Renal pelvis (tissue), 12 donors: ENCODE measurements at places on chromosomes 6 and 20. TPM values are rescaled to one million over a fixed set of nuclear protein-coding genes. Genes with fewer than 3 reads are reported as not detected.

Gene IGF2R
- 69.5 TPM for polyA plus RNA-seq

Gene FAM110A
- 9.6 TPM for polyA plus RNA-seq

- DNase-seq, result peak; percentile 76
Measured at GRCh38 chr6:14129575-14129974, 12.0 kb downstream of the CD83 start.

GRCh38 chr6:157227202-157228166, 95.8 kb downstream of the TMEM242 start:
- DNase-seq, result no peak

GRCh38 chr6:44435500-44435899, 48.0 kb downstream of the CDC5L start:
- no peak for DNase-seq

- no peak for DNase-seq
Measured at GRCh38 chr6:41487860-41488432, 58.2 kb upstream of the FOXP4 start.

DNA sequence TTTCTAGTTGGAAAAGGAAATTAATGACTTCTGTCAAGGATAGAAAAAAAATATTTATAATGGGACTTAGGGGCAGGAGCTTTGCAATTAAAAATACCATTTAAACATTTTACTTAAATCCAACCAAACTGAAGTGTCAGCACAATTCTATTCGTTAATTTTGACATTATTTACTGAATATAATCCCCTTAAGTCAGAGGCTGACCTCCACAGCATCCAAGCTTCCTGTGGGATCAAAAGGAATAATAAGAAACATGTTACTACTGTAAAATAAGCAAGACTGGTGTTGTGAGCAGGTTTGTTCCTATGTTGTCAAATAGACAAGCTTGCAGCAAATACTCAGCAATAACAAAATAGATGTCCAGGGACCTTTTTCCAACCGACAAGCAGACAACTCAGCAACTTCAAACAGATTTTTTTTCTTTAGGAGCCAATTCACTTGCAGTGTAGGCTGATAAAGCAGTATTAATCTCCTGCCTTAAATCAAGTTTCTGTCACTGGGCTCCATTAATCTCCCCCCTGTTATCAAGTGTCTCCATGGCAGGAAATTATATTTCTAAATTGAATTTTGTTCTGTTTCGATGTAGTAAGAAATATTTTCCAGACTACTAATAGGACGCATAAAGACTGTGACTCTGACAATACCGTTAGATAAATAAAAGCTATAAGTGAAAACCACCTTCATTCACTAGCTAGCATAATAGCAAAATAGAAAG, 157.4 kb downstream of the HACE1 start:
- no peak for DNase-seq

DNA sequence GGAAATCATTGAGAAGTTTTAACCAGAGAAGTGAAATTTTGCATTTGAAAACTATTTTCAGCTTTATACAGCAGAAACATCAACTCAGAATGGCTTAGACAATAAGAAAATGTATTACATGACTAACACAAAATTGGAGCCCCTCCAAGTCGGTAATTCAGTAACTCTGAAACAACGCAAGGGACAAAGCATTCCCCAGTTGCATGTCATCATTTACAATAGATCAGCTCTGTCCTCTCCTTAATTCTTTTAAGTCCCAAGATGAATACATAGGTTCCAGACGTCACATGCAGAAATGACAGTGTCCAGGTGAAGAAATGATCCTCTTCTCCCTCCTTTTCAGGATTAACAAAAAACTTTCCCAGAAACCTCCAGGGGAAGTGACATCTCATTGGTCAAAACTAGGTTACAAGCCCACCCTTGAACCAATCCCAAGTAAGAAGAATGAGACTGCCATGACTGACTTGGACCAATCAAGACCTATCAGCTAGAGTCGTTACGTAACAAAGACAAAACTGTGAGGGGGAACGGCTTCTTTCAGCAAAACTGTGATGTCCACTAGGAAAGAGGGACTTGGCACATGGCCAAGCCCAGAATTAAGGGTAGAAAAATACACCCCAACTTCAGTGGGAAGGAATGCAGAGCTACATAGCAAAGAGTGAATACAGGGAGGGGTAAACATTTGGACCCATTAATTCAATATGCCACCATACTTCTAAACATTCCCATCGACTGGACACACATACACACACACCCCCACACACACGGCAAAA, 149.8 kb upstream of the PRND start:
- no peak for DNase-seq

GRCh38 chr6:163661272-163661671, 246.8 kb downstream of the QKI start:
- DNase-seq, result no peak

- DNase-seq, result no peak
Measured at GRCh38 chr20:8433291-8433690, 301.2 kb downstream of the PLCB1 start.
